ENCODE measurements at places on chromosomes 2 and 18.

- no peak for DNase-seq
These were observed 17.3 kb downstream of the MRPL30 start for GRCh38 chr2:99198103-99198841.

- DNase-seq, result no peak
These were observed 661 bp upstream of the MGAT5 start for GRCh38 chr2:134253117-134253704.

GRCh38 chr2:232327105-232328031 lies 51.2 kb upstream of the ALPP start:
- DNase-seq, result peak; percentile 45

DNA sequence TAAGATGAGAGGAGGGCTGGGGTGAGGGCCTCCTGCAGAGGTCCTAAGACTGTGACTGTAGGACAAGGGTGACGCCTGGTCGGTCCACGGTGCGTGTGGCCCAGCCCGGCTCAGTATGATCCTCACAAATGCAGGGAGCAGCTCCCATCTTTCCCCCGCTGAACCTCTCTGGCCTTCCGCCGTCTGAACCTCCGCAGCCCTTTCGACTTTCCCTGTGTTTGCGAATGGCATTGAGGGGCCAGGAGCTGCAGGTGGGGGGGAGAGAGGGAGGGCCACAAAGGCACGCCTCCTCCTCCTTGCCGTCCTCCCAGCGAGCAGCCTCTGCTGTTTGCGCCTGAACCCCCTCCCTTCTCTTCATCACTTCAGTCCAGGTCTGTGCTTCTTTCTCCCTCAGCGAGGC lies 68.6 kb upstream of the PXDN start:
- DNase-seq, result no peak

GRCh38 chr2:230870544-230871360 lies 6.0 kb downstream of the ITM2C start:
- no peak for DNase-seq

DNA sequence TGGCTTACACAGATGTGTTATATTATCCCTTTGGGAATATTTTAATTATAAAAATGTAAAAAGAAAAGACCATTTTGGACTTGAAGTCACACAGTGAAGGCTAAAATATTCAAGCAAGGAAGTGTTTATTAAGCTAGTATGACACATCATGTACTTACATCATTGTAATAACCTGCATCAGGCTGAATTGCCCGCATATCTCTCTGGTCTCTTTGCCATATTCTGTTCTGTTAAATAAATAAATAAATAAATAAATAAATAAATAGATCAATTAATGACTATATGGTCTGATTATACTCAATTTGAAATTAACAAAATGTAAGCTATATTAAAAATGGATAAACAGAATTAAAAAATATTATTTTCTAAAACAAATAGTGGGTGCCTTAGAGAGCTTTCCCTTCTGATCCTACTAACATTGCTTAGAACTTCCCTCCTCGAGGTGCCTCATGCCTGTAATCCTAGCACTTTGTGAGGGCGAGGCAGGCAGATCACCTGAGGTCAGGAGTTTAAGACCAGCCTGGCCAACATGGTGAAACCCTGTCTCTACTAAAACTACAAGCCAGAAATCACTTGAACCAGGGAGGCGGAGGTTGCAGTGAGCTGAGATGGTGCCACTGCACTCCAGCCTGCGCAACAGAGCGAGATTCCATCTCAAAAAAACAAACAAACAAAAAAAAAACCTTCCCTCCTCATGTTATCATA lies 42.0 kb downstream of the WDR33 start:
- DNase-seq, result no peak

All from T-helper 22 cell (primary cell).